ENCODE measurements at places on chromosomes 2 and 18. TPM values are rescaled to one million over a fixed set of nuclear protein-coding genes. Genes with fewer than 3 reads are reported as not detected.

CCDC148 gene
- 0.65 TPM for total RNA-seq

KLHL29 gene
- total RNA-seq = 1.3 TPM

CXCR1 gene
- not detected for total RNA-seq

FSIP2 gene
- total RNA-seq = 0.44 TPM

CCL20 gene
- total RNA-seq = 0.49 TPM

MOGAT1 gene
- total RNA-seq = not detected

CD28 gene
- not detected for total RNA-seq

KLHL41 gene
- 0.13 TPM for total RNA-seq

ARPC2 gene
- 297 TPM for total RNA-seq

DIPK1C gene
- not detected for total RNA-seq

HRH4 gene
- not detected for total RNA-seq

ARMC9 gene
- total RNA-seq = 6.5 TPM

TNS1 gene
- 15.7 TPM for total RNA-seq

TMEM163 gene
- 0.16 TPM for total RNA-seq

AGFG1 gene
- total RNA-seq = 18.6 TPM

RPS27A gene
- total RNA-seq = 578 TPM

Measured in bladder microvascular endothelial cell (primary cell).